Activated B cell treated with CpG ODN at 0.5 μM for 24 hours (primary cell): ENCODE measurements at places on chromosomes 7 and 10. TPM values are rescaled to one million over a fixed set of nuclear protein-coding genes. Genes with fewer than 3 reads are reported as not detected.

- no peak overlapping the region for H3K4me3 ChIP-seq
- DNase-seq = no peak
- H3K27ac ChIP-seq = no peak overlapping the region
- no peaks in the 10 kb centered on the region for H3K4me1 ChIP-seq
- H3K27me3 ChIP-seq = no peaks in the 10 kb centered on the region
Measured at GRCh38 chr7:20862554-20862953, 75.9 kb upstream of the SP8 start.

DNA sequence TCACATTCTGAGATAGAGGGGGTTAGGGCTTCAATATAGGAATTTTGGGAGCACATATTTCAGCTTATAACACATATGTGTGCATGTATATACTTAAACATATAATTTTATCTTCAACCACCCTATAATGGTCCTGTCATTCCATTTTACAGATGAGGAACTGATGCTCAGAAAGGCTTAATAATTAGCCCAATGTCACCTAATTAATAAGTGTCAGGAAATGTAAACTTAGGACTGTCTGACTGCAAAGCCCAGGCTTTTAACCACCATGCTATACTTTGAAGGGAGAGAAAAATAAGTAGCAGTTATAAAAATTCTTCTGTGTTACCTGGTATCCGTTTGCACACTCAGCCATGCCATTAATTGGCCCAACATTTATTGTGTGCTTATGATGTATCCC, 172.6 kb downstream of the SKIDA1 start:
- H3K27ac ChIP-seq = no peak overlapping the region
- no peaks in the 10 kb centered on the region for H3K36me3 ChIP-seq
- H3K4me3 ChIP-seq = no peak overlapping the region
- H3K27me3 ChIP-seq = no peaks in the 10 kb centered on the region

- no peaks in the 10 kb centered on the region for H3K36me3 ChIP-seq
- no peaks in the 10 kb centered on the region for H3K4me1 ChIP-seq
- no peak for DNase-seq
- no peaks in the 10 kb centered on the region for H3K27me3 ChIP-seq
Measured at GRCh38 chr10:51905032-51905431, 205.6 kb upstream of the CSTF2T start.

DNA sequence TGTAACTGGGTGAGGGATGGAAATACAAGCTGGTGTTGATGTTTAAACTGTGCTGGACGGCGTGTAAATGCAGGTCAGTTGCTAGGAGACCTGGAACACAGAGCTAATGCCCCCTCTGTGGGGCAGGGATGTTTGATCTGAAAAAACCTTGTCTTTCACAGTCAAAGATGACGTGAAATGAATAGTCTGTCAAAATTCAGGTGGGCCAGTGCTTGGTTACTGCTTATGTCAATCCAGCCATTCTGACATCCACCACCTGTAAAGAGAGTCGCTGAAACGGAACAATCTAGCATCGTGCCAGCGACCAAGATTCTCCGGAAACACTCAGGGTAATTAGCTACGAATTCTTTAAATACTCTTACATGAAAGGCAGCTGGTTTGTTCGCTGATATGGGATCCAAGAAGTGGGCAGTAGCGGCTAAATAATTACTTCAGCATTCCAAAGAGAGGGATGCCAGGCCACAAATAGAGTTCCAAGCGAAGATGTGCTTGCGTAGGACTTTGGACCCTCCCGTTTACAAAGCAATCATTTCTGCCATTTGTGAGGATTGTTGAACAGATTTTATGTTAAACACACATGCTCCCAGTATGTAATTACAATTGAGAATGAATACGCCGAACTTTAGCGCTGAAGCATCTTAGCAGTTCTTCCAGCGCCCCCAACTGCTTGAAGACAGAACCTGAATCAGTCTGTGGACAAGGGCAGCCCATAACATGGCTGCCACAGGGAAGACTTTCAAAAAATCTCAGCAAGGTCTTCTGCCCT, 7.3 kb upstream of the ASB4 start:
- no peaks in the 10 kb centered on the region for H3K36me3 ChIP-seq
- no peak overlapping the region for H3K4me3 ChIP-seq
- no peak for DNase-seq
- H3K27ac ChIP-seq = no peak overlapping the region

DNA sequence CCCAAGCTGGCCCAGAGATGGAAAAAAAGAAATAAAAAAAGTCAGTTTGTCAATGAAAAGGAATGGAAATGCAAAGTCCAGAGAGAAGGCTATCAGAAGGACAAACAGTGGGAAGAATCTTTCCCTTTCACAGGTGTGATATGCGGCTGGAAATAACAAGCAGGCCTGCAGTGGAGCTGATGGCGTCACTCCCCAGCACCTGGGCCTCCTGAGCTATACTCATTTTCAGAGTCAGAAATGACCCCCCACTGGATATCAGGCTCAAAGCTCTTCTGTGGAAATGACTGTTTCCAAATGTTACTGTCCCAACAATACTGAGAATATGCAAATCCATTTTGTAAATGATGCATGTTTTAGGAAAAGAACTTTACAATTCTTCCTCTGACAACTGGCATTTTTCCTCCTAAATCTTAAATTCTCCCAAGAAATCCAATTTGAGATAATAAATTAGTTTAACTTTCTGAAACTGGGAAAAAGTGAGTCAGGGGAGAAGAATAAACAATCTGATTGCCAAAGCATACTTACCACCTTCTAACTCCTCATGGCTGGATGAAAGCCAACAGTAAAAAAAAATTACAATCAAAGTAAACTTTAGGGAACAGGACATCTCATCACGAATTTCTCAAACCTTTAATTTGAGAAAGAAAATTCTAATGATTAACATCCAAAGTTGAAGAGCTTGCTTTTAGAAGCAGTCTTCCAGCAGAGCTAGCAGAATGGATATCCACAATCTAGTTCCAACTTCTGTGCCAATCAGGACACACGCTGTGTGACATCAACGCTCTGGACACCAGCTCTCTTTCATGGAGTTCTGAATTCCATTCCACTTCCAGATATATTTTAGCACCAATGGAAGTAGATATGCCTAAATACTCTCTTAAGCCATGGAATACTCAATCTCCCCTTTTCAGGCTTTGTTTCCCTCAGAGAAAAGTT, 5.3 kb upstream of the CUZD1 start:
- H3K4me3 ChIP-seq = no peak overlapping the region
- H3K4me1 ChIP-seq = peaks cover 2% of the 10 kb centered on the region
- no peak overlapping the region for H3K27ac ChIP-seq
- peaks cover 65% of the 10 kb centered on the region for H3K36me3 ChIP-seq

GRCh38 chr7:135741905-135742304, 6.7 kb downstream of the FAM180A start:
- H3K4me3 ChIP-seq = no peak overlapping the region
- DNase-seq = no peak
- H3K27ac ChIP-seq = no peak overlapping the region
- no peaks in the 10 kb centered on the region for H3K36me3 ChIP-seq
- H3K27me3 ChIP-seq = peaks cover 5% of the 10 kb centered on the region

GRCh38 chr7:151961536-151961935, 5.3 kb downstream of the GALNTL5 start:
- H3K4me3 ChIP-seq = no peak overlapping the region
- H3K27ac ChIP-seq = no peak overlapping the region
- no peaks in the 10 kb centered on the region for H3K4me1 ChIP-seq
- peaks cover 10% of the 10 kb centered on the region for H3K27me3 ChIP-seq
- no peak for DNase-seq

AS3MT gene
- 0.31 and 0.46 TPM in 2 replicates for total RNA-seq

ZNF316 gene
- total RNA-seq = 40.3 and 43.8 TPM in 2 replicates

PHKG1 gene
- total RNA-seq = 2.0 and 3.4 TPM in 2 replicates

LIMK1 gene
- total RNA-seq = 59.6 and 62.7 TPM in 2 replicates

FOXI2 gene
- not detected in 2 replicates for total RNA-seq
